Myocyte (in vitro differentiated cells): ENCODE measurements at places on chromosomes 2 and 18. TPM values are rescaled to one million over a fixed set of nuclear protein-coding genes. Genes with fewer than 3 reads are reported as not detected.

TMEFF2 gene
- total RNA-seq = 4.8 and 6.5 TPM in 2 replicates

SCN3A gene
- 0.05 TPM in 1 of 2 replicates, not detected in the other for total RNA-seq

- DNase-seq = no peak
These were observed 363.4 kb upstream of the SOX11 start for GRCh38 chr2:5328826-5329225.

ZNF804A gene
- 0.05 TPM in 1 of 2 replicates, not detected in the other for total RNA-seq

CYS1 gene
- 0.16 and 1.1 TPM in 2 replicates for total RNA-seq

ZAP70 gene
- total RNA-seq = 2.2 and 2.3 TPM in 2 replicates
